ENCODE measurements at places on chromosomes 2 and 18.

- DNase-seq = no peak
These were observed 317.6 kb downstream of the LNPK start for GRCh38 chr2:175684466-175684865.

DNA sequence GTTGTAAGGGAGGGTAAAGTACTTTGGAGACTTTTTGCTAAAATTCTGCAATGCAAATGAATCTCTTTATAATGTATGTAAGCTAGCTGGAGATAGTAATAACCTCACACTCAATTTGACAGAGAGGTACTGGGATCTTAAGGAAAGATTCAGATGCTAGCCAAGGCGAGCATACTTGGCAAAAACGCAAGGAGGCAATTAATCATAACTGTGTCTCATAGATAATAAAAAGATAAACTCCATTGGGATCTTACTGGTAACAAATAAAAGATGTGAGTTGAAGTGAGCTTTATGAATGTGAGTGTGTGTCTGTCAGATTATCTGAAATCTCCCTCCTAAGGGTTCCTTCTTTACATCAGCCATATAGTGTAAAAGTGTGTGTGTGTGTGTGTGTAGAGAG lies 533.0 kb downstream of the TMX3 start:
- no peak for DNase-seq

GRCh38 chr2:133158024-133158423 lies 410.2 kb downstream of the NCKAP5 start:
- no peak for DNase-seq

DNA sequence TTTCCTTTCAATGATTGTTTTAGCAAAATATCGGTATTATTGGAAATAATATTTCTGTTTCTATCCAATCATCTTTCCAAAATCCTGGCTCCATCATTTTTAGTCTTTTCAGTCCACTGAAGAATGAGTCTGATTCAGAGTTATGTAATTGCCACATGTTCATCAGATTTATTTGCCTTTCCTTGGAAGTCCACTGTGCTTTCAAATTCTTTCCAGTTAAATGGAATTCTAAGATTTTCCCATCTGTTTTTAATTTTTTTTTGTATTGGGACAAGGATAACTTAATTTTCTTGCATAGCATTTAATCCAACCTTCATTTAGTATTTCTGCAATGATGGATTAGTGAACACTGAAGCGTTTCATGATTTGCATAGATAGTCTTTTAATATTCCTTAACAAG lies 521.5 kb upstream of the NRXN1 start:
- no peak for DNase-seq

DNA sequence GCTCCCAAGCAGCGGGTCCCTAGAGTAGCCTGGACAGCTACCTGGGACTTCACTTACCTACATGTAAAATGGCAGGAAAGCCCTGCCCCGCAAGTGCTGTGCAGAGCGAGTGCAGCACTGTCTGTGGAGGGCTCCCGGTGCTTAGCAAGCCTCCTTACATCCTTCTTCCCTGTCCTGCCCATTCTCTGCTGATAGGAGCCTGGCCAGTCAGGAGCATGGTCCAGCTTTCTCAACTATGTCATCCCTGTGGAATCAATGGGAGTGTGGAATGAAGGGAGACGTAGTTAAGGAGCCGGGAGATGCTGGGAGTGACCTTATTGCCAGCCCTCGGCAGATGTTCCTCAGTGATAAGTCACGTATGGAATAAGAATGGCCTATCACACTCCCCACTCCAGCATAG lies 661.9 kb upstream of the ID2 start:
- DNase-seq = no peak

DNA sequence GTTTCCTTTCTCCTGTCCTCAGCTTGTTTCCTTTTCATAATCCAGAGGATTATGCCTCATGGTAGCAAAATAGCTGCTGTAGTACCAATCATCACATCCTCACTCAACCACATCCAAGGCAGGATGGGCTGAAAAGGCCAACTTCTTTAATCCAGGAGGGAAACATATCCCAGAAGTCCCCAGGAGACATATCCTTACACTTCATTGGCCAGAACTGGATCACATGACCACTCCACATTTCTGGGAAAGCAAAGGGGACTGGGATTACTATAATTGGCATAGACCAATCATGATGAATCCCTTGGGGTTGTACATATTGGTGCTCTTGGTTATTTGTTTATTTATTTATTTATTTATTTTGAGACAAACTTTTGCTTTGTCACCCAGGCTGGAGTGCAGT lies 54.0 kb upstream of the LYPD6B start:
- DNase-seq = no peak

DNA sequence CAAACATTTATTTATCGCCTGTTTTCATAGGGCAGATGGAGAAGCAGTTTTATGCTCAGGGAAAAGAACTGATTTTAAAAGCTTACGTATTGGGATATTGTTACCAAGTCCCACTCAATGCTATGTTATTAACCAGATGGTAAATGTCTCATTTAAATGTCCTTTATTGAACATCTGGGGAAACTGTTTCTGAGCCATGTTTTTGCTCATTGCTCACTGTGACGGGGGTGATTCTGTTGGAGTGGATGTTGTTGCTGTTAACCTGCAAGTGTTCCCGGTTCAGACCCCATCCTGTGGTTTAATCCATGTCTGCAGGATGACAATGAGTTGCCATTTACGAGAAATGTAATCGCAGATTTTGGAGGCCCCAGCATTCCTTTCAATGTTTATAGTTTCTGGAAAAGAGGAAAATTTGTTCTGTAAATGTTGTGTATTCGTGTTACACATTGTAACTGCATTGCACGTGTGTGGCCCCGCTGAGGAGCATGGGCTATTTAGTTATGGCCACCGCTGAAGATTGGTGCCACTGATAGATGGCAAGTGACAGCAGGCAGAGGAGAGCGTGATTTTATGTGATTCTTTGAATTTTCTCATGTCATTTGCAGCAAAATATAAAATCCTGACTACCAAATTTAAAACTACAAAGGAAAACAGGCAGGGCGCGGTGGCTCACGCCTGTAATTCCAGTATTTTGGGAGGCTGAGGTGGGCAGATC lies 174.8 kb upstream of the COPS8 start:
- no peak for DNase-seq

- no peak for DNase-seq
These were observed 172.4 kb downstream of the ZBTB7C start for GRCh38 chr18:48236822-48237221.

- no peak for DNase-seq
These were observed 1.3 kb upstream of the ZNF24 start for GRCh38 chr18:35345460-35345921.

- DNase-seq = no peak
These were observed 69.9 kb downstream of the KCNH7 start for GRCh38 chr2:162768656-162769055.

GRCh38 chr2:182824767-182825158 lies 41.7 kb downstream of the FRZB start:
- no peak for DNase-seq

GRCh38 chr2:74577448-74577847 lies 22.9 kb downstream of the DOK1 start:
- no peak for DNase-seq

GRCh38 chr2:63962186-63962585 lies 57.0 kb downstream of the VPS54 start:
- DNase-seq = no peak

- peak; percentile 76 for DNase-seq
These were observed 17.1 kb downstream of the ARHGAP25 start for GRCh38 chr2:68751397-68752339.

DNA sequence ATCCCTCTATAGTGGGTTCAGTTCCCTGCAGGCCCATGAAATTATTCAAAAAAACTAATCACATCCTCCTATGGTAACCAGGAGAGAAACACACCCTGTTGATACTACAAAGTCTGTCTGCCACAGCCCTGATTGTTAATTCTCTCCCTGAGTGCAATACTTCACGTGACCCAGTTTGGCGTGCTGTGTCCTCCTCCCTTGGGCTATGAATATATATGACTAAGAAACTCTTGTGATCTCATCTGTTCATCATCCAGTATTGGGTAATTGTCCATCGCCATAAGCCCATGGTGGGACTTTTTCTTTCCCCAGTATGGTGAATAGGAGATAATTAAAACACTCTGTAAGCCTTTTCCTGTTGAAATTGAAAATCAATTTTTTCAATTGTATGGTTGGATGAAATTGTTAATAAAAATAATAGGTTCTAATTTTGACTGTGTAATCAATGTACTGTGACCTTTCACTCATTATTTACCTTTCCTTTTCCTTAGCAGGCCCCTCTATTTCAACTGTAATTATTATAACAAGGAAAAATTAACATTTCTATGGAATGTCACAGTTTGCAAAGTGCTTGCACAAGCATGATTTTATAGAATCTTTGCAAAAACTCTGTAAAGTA lies 1822.6 kb downstream of the SUCLG1 start:
- DNase-seq = no peak
